NCI-H2029 (cell line): ENCODE measurements at places on chromosomes 4 and X.

- no peak for DNase-seq
Observed at GRCh38 chrX:142804085-142804484, 221.6 kb upstream of the SPANXN4 start.

GRCh38 chr4:4994312-4995097, 24.8 kb downstream of the CYTL1 start:
- DNase-seq = no peak

DNA sequence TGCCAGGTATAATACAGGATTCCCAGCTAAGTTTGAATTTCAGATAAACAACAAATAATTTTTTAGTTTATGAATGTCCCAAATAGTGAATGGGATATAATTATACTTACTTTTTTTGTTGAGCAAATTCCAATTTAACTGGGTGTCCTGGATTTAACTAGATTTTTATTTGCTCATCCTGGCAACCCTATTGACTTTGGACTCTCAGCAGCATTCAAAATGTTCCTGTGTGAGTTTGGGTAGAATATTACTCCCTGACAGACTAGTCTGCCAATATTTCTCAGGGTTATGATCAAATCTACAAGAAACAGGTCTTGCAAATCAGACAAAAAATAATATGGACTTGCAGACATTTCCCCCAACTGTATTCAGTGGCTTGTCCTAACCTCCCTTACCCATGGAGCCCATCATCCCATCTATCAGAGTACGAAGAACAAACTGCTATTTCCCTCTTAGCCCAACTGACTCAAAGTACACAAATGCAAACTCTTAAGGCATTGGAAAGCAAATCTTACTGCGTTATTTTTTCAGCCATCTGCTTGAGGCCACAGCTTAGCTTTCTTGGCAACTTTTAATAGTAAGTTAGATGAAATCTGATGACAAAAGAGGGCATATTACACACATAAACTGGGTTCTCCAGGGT, 20.7 kb downstream of the SETD7 start:
- no peak for DNase-seq

- no peak for DNase-seq
Observed at GRCh38 chr4:67531379-67531962, 13.8 kb downstream of the CENPC start.

DNA sequence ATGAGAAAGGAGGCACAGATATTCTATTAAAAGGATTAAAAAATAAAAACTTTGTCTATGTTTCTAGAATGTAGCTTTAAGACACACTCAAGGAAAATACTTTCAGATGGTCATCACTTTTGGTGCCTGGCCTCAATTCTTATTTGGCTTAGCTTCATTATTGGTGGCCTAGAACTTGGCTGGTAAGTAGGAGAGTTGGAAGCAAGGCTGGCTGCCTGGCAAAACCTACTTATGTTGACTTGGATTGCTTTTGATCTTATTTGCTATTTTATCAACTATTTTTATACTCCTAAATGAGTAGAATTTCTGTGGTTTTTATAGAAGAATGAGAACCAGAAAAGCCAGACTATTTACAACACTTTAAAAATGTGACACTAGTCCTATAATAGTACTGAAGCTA, 35.3 kb upstream of the JADE3 start:
- DNase-seq = no peak

DNA sequence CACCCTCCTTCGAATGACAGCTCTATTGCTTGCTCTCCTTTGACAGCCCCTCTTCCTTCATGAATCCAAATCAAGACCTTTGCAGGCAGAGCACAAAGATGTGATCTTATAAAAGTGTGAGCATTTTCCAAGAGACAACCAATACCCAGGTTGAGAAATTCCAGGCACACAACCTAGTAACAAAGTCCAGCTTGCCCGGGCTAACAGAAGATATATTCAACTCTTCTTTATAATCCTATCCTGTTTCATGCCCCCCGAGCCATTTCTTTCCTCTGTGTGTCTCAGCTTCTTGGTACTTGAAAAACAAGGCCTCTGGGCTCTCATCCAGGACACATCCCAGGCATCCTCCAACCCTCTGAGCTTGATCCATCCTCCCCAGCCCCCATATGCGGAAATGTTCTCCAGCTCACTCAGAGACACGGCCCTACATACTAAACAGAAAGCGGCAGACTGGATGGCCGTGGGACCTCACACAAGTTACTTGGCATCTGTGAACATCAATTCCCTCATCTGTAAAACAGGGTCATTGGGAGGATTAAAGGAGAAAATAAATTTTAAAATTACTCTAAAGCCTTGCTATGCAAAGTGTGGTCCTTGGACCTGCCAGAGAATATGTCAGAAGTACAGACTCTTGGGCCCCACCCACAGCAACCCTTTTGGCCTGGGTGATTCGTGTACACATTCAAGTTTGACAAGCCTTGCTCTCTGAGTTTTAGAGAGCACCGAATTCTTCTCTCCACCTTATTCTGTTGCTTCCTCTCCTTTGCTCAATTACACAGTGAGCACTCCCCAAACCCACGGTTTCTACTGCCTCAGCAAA, 627.0 kb downstream of the BCOR start:
- no peak for DNase-seq

GRCh38 chr4:143351774-143352451, 15.2 kb downstream of the GAB1 start:
- DNase-seq = peak; percentile 73

DNA sequence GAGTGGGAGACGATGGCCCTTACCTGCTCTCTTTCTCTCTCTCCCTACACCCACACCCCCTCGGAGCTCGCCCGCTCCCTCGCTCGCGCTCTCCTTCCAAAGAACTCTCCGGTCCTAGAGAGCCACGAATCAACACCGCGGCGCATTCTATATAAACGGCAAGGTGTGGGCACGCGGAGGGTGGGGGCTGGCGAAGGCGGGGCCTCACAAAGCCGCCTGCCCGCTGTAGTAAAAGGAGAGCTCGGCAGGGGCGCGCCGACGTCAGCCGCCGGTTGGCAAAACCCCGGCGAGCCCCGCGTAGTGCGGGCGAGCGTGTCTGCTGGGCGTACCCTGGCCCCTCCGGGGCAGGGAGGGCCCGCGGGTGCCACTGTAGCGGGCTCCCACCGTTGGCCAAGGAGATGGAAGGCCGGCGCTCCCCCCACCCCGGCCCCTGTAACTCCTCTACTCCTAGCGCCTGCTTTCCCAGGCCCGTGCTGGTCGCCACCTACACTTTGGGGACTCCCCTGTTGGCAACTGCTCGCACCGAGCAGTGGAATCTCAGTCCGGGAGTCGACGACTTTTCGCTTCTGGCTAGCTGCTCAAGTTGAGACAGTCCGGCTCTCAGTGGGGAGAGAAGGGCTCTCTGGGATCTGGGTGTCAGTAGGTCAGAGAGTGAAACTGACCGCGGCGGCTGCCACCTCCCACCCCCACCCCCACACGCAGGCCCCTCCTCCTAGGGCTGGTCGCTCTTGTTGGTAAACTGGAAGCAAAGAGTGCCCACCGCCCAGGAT, 325.5 kb upstream of the F9 start:
- no peak for DNase-seq

GRCh38 chr4:139843641-139844040, 178.0 kb downstream of the MGST2 start:
- no peak for DNase-seq

DNA sequence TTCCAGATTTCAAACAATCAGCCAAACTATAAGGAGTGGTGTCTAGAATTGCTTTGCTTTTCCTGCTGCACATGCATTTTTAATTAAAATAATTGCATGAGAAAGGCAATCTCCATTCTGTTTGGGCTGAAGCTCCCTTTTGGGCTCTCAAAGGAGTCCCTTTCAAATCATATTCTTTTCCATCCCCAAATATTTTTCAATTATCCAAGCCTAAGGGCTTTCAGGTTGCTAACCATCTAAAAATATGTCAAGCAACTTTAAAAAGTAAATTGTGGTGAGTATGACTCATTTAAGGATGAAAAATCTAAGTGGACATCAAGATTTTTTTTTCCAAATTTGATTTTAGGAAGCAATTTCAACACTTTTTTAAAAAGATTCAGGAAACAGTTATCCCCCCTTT, 28.4 kb downstream of the PIR start:
- DNase-seq = no peak

- no peak for DNase-seq
Observed at GRCh38 chr4:53573696-53574095, 17.6 kb downstream of the LNX1 start.

DNA sequence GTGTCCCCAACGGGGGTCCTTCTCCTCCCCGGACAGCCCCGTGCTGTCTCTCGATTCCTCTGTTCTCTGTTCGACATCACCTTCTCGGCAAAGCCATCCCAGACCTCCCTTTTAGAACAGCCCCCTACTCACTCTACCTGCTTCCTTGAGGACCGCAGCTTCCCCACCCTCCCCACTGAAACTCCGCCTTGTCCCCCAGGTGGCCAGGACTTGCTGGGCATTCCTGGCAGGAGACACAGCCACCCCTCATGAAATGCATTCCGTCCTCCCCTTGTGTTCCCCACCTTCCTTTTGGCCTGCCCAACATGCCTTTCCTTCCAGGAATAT, 34.8 kb upstream of the GPR78 start:
- no peak for DNase-seq

GRCh38 chrX:138982365-138982764, 270.8 kb upstream of the FGF13 start:
- DNase-seq = no peak

DNA sequence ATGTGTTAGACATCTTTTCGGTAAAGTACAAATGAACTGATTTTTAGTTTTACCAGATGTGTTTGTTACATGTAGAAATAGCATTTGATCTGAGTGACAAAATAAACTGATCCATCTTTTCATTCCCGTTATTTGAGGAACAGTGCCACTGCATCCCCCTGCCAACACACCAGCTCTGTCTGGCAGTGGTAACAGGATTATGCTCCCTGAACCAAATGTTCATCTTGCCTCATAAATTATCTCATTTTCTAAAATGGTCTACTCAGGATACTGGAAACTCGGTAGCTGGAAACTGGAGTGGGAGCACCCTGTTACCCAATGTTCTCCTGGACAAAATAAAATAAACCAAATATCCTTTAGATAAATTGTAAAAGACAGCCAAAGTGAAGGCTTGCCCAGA, 171.6 kb downstream of the FAT4 start:
- no peak for DNase-seq

DNA sequence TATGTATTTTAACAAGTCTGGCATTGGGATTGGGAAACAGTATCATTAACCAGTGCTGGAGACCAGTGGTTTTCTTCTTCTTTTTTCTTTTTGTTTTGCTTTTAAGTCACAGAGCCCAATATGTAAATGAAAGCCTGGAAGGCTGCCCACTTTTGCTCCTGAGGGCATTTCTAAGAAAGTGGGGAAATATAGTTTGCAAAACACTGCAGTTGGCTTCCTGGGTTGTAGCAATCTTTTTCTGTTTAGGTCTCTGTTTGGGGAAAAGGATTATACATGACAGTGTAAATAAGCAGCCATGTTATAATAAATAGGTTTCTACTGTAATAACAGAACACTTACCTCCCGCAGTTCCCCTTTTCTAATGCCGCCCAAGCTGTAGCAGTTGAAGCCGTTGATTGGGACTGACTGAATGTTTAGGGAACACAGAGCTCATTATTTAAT, 105.5 kb downstream of the TMEM164 start:
- DNase-seq = no peak

DNA sequence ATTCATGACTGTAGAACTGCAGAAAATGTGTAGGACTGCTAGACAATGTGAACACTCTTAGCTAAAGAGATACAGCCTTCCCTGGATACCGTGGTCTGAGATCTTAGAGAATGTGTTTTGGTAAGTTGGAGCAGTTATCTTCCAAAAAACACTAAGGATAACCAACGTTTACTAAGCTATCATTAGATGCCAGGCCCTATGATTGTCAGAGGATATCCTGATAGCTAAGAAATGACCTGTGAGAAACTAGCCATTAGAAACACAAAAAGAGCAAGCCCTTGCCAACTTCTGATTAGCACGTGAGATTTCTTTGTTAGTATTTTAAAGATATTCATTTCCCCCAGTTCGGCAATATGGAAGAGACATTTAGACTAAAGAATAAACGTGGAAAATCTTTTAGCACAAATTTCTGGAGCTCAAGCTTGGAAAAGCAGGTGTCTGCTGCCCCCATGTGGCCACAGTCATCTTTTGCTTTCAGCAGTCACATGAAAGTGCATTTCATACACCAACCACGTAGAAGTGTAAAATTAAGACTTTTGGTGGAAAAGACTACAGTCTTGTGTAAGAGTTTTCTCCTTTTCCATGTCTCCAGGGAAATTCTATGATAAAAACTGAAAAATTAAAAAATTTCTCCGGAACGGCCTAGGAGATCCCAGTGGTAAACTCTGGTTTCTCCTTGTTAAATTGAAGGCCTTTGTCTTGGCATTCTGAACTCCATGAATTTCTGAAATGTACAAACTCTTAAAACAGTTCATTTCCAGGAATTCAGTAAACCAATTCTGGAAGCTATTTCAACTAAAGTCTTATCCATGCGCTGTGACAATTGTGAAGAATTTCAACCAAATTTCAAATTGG, 136.4 kb downstream of the ZNF674 start:
- DNase-seq = peak; percentile 22

DNA sequence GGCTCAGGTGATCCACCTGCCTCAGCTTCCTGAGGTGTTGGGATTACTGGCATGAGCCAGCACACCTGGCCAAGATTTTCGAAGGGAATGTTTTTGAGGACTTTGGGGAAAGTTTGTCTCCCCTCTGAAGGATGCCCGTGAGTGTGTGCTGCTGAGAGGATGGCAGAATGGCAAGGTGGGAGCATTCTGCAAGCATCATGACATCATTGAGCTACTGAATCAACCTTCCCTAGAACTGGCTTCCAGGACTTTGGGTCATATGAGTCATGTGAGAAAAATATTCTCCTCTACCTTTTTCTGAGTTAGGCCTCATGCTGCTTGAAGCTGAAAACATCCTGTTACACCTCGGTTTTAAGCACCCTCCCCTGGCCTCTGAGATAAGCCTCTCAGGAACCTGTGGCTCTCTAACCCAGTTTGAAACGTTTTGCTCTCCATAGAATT, 31.0 kb downstream of the TMEM131L start:
- no peak for DNase-seq

DNA sequence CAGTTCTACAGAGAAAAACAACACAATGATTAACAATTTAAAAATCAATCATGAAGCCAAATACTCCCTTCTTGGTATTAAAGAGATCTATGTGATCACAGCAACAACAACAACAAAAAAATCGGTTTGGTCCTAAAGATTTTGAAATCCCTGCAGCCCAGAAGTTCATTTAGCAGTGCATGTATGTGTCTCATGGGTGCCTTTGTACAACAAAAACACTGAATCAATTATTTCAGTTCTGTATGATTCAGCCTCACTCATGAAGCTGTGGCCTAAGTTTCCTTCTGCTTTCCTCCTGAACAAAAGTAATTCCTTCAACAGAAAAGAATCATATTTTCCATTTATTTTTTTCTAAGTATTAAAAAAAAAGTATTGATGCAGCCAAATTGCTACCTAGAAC, 393.4 kb upstream of the NDST3 start:
- no peak for DNase-seq

- DNase-seq = no peak
Observed at GRCh38 chr4:121213940-121214339, 49.8 kb upstream of the TNIP3 start.

GRCh38 chr4:105181259-105181658, 34.6 kb downstream of the TET2 start:
- DNase-seq = no peak

GRCh38 chrX:14546190-14546589, 16.9 kb downstream of the GLRA2 start:
- DNase-seq = no peak

GRCh38 chrX:43676971-43677572, 21.0 kb downstream of the MAOA start:
- DNase-seq = no peak

- DNase-seq = no peak
Observed at GRCh38 chr4:108117418-108118182, 51.1 kb downstream of the LEF1 start.
